Left lobe of liver (tissue), 2 donors: ENCODE measurements at places on chromosomes 2 and 18. TPM values are rescaled to one million over a fixed set of nuclear protein-coding genes. Genes with fewer than 3 reads are reported as not detected.

The SULT6B1 gene
- not detected for total RNA-seq

GRCh38 chr2:229679393-229680125 is 34.8 kb downstream of the DNER start:
- no peak for DNase-seq

The KCNK3 gene
- total RNA-seq = 0.43 TPM

GRCh38 chr2:101832114-101832513 is 134.6 kb downstream of the MAP4K4 start:
- DNase-seq = no peak

The HAAO gene
- 188 TPM for total RNA-seq

DNA sequence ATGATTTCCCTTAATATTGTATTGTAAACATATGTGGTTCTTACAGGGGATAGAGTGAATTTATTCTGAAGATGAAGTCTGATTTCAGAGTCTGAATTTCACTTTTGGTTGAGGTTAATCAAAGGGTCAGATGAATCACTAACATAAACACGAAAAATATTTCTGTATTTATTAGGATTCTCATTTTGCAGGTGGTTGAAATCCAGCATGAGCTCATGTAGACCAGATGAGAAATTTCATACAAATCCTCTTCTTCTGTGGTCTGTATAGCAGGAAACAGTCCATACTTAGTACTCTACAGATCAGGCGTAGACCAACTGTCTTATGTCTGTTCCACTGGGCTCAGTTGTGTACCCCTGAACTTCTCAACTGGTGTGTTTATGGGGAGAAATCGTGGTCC is 157.8 kb downstream of the BABAM2 start:
- DNase-seq = no peak

The MALL gene
- 1.6 TPM for total RNA-seq

GRCh38 chr18:44579028-44579702 is 101.5 kb upstream of the SETBP1 start:
- no peak for DNase-seq

The FKBP1B gene
- total RNA-seq = 9.5 TPM
